NB4 (cell line): ENCODE measurements at places on chromosomes 13 and 19.
A peak's percentile ranks its signal among the peaks of the same experiment; 100 is the strongest.

- peak; percentile 98 for DNase-seq
Measured at GRCh38 chr19:4402171-4403004, at the start of gene CHAF1A. TSS of gene CHAF1A (plus strand) at chr19:4402640. CDS start at chr19:4402763, 123 bp downstream.

- DNase-seq: no peak
Measured at GRCh38 chr13:48496271-48497161, 36.4 kb downstream of the RCBTB2 start.

DNA sequence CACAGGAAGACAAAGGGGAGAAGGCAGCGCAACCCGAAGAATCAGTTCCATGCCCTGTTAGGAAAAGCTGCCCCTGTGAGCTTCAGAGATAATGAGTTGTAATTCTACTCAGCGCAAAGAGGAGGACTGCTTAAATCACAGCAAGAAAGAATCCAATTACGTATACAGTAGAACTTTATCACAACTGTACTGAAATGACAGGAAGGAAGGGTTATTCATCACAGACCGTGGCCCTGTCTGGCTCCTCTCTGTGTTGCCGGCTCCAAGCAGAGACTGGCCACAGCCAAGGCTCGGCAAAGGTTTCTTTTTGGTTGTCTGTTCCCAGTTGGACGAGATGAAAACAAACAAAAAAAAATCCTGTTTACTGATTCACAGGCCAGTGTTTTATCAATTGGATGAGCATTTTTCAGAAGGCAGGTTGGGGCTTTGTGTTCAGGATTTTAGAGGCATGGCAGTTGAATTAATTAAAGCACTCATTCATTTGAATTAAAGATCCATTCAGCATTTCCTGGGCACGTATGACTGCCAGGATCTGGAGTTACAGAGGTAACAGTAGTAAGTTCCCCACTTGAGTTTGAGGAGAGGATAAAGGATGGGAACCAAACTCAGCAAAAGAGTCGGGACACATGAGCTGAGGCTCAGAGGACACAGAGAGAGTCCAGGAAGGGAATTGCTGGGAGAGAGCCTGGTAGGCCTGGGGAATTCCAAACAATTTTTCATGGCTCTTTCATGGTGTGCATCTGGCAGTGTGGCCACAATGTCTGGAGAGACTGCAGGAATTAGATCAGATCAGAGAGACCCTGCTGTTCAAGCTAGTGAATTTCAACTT, 341.0 kb downstream of the DNAJC15 start:
- DNase-seq: no peak

DNA sequence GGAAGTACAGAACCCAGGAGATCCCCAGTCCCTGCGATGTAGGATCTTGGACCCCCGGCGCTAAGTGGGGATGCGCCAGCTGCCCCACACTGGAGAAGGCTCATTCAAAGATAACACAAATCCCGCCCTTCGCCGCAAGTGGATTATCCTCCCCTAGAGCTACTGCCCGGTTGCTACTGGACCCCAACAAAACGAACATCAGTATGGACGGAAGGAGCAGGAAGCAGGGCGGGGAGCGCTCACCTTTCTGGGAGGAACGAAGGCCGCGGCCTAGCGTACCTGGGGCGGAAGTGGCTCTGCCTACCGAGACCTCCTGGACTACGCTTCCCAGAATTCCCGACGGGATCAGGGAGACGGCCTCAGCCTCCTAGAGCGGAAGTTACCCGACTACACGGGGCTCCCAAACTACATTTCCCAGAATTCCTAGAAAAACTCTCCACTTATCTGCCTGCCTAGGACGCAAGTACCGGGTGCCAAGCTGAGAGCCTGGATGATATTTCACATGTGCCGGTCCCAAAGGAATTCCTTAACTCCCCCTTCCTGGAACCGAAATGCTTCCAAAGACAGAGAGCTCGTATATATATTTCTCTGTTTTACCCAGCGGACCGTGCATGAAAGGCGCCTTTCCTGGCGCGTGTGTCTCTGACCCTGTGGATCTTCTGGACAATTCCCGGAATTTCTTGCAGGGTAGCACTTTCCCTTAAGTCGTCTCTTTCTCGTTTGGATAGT, at the start of gene ZNF112:
TSS of gene ZNF112 (minus strand) at position 298 of the 729 bp plus-strand sequence. CDS start 16,141 bp downstream, outside the sequence.
- no peak for DNase-seq

DNA sequence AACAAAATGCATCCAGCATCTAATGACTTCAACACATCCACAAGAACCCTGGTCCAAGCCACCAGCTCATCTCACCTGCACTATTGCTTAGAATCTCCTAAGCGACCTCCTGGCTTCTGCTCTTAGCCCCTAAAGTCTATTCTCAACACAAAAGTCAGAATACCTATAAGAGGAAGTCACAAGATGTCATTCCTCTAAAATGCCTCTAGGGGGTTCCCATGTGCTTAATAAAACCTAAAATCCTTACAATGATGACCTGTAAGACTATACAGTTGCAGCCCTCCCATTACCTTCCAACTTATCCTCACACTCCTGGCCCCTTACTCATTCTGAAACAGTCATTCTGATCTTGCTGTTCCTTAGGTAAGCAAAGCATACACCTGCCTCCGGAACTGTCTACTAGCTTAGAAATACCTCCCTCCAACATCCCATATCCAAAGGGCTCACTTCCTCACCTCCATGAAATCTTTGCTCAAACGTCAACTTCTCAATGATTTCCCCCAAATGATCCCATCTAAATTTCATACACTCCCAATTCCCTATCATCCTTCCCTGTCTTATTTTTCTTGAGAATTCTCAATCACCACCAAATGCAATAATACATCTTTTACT, 10.0 kb downstream of the ATP7B start:
- peak; percentile 70 for DNase-seq
